NCI-H2029 treated with DMSO at 0.1 percent for 48 hours (cell line): ENCODE measurements at places on chromosomes 11 and 22.

GRCh38 chr11:76918941-76919386, 58.2 kb downstream of the ACER3 start:
- peak; percentile 23 for DNase-seq

GRCh38 chr11:109388982-109389381, 33.0 kb upstream of the C11orf87 start:
- no peak for DNase-seq

DNA sequence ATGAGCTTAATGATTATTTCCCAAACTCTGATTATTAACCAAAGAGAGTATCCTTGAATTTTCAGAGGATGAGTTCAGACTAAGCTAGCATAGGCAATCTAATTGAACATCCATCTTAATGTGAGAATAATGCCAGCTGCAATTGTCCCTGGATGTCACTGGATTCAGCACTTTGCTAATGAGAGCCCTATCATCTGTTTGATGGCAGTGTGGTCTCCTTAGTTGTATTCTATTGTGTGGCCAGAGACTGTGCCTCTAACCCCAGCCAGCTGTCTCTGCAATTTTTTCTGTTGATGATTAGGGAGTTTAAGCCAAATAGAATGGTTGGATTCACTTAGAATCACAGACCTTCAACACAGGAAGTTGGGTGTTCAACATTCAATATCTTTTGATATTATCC, 1249.5 kb downstream of the FAM181B start:
- DNase-seq = no peak

DNA sequence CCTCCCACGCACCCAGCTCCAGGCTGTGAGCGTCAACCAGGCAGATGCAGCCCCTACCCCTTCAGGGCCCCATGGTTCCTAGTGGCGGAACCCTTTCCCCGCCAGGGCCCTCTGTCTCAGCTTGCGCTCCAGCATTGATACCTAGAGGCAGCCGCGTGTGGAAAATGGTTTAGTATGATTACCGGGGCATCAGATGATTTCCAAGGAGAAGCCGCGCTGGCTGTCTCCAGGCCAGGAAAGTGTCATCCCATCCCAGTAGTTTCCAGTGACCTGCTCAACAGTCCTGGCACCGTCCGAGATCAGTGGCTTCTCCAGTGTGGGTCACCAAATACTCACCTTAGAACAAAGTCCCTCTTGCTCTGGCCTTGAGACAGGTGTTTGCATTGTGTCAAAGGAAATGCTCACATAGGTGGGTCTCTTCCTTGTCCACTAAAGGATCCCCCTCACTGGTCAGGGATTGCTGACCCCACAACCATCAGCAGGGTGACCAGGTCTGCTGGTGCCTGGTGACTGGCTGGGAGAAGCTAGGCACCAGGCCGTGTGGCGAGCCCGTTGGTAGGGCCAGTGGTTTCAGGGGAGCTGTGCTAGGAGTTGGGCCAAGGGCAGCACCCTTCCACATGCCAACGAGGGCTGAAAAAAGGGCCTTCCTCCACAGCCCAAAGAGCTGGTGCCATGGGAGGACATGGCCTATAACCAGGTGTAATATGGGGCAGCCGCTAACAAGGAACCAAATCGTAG, 109.4 kb downstream of the MORC2 start:
- DNase-seq = no peak

GRCh38 chr11:45799562-45799961, 5.4 kb upstream of the SLC35C1 start:
- no peak for DNase-seq

DNA sequence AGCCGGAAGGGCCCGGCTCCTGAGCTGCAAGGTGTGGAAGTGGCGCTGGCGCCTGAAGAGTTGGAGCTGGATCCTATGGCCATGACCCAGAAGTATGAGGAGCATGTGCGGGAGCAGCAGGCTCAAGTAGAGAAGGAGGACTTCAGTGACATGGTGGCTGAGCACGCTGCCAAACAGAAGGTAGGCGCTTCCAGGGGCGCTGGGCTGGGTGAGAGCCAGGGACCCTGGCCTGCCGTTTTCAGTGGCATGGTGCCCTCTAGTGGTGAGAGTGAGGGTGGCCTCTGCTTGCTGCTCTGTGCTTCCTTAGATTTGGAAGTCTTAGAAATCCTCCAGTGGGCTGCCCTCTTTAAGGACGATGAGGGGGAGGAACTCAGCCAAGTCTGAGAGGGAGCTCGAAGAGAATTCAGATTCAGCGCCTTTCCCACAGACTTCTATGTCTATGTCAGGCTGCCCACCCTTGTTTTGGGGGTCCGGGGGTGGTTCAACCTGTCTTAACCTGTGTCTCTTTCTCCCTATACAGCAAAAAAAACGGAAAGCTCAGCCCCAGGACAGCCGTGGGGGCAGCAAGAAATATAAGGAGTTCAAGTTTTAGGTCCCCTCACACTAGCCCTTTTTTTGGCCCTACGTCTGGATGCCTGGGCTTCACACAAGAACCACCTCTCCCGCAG, 1.8 kb upstream of the PACS1 start:
- peak; percentile 29 for DNase-seq

DNA sequence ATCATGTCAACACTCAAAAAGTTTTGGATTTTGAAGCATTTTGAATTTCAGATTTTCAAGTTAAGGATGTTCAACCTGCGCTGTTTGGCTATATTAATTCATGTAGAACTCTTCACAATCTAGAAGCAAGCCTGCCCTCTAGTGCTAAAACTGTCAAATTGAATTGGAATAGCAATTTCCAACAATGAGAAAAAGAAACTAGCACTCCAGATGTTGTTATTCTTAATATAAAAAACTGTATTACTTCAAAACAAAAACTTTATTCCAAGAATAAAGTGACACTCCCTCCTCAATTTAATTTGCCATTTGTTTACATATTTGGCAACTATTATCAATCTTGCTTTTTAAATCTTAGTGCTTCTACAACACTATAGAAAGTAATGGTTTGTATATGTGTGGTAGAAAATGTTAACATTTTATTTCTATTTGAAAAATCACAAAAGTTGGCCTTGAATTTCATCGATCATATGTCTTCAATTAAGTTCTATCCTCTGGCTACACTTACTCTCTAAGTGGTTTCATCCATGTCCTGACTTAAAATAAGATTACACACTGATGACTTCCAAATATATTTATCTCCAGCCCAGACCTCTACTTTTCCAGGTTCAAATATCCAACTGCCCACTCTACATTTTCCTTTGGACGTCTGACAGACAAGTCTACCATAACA, 36.6 kb downstream of the DCUN1D5 start:
- peak; percentile 33 for DNase-seq

DNA sequence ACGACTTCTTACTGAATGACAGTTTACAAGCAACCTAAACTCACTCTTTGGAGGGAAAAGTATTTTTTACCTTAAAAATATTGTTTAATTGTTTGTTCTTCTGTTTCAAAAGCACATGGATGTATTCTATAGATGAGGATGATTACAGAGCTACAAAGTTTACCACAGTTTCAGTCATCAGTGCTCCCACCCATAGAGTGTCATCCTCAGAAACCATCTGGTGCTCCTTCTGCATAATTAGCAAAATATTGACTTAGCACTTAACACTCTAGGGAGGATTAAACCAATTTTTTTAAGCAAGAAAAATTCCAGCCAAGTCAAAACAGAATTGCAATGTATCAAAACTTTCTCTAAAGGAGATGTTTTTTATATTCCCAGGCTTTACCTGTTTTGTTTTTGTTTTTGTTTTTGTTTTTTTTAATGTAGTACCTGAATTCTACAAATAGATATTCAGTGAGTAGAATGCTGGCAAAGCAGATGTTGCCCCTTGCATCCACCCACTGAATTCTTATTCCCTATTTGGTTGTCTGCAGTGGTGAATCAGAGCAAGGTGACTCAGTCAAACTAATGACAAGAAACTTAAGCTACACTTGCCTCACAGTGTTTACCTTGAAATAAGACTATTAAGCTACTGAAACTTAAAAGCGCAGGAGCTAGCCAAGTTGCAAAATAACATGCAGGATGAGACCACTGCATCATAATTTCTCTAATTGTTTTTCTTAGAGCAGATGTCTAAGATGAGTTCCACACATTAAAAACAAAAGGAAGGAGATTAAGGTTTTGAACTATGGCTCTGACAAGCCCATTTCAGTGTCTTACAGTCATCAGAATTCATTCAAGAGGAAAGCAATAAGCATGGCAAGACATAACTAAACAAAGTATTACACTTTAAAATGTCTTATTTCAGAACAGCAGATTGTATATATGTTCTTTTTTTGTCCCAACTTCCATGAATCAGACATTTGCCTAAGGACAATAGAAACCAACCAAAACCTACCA, 155.1 kb upstream of the SOX6 start:
- no peak for DNase-seq

DNA sequence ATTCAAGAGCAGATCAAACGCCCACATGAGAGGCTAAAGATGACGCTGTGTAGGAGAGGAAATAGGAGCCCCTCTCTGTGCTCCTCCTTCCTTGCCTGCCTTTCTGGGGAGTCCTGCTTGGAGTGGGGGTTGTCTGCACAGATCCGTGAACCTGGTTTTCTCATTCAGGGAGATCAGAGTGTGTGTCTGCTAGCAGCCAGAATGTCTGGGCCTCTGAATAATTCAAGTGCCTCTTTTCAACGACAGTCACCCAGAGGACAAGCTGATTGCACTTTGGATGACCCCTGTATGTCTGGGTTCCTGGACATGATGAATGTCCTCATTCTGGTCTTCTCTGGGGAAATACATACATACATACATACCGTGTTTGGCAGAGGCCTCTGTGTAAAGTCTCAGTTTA, 592.5 kb upstream of the B3GAT1 start:
- DNase-seq = peak; percentile 61

GRCh38 chr11:16781936-16782919, 43.8 kb downstream of the C11orf58 start:
- no peak for DNase-seq

- DNase-seq = no peak
Measured at GRCh38 chr11:57241353-57241972, 4.4 kb upstream of the APLNR start.
